ENCODE measurements at places on chromosomes 11 and 22.

DNA sequence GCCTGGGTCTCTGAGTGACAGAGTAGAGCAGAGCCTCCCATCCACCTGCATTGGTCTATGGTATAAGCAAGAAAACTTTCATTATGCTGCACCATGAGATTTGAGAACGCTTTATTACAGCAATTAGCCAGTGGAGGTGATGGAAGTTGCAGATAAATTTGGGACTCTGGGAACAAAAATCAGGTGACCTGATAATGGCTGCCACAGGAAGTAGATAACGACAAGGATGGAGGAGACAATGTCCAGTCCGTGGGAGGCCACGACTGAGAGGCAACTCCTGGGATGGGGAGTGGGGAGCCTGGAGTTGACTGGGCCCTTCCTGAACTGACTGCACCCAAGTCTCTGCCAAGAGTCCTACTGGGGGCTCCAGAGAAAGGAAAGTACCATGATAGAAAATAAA is 4.7 kb downstream of the MRGPRD start:
- no peak for DNase-seq

- DNase-seq: no peak
These were observed 2.3 kb downstream of the GPHA2 start for GRCh38 chr11:64933213-64933934.

DNA sequence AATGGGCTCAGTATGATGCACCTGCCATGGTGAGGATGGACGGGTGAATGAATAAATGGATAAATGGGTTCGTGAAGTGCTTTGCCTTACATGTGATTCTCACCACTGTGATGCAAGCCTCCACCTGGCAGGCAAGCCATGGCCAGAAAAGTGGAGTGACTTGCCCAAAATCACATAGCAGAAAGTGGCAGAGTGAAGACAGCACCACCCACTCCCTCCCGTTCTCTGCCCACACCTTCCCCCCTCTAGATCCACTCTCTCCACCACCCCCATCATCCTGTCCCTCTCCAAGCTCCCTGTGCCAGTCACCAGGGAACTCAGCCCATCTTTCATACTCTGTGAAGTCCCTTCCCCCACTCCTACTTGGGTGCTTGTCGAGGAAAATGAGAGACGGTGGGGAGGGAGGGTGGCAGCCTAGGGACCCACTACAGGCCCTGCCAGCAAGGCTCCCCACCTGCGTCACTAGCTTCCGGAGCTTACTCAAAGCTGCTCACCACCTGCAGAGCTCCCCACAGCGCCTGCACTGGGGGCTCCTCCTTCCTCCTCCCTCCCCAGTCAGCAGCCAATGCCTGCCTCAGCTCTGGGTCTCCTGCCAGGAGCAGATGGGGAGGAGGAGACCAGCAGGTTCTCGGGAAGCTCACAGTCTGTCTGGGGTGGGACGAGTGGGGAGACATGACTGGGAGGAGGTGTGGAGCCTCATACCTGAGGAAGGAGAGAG is 82.3 kb downstream of the PDE2A start:
- no peak for DNase-seq

DNA sequence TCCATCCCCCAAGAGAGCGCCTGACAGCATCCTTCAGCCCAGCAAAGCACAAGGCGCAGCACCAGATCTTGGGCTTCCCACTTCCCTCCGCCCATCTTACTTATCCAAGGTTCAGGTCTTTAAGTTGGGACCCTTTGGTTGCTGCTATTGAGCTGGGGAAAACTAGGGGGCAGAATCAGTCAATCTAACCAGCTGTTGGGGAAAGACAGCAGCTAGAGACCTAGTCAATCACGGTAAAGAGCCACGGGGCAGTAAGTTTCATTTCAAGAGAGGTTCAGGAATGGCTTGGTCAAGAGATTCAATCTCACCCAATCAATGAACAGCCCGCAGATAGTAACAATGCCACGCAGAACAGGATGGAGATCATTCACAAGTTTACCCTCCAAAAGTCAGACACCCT is 1.7 kb downstream of the ABTB2 start:
- DNase-seq: no peak

- DNase-seq: peak; percentile 22
These were observed 343.3 kb upstream of the CTSC start for GRCh38 chr11:88680806-88681205.

DNA sequence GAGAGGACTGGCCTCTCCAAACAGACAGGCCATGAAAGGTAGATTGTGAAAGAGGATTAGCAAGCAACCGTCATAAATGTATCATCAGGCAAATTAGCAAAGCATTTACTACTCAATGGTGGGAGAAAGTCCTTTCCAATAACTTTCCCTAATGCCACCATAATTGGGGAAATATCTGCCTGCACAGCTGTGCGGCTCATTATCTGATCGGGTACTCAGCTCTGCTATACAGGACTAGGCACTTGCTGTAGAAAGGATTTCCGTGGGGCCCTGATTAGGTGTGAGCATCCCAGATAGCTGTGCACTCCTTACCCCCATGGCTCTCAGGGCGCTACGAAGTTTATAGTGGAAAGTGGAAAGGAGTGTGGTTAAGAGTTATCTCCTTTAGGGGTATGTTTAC is 309.7 kb upstream of the PLET1 start:
- DNase-seq: no peak

GRCh38 chr11:76600124-76600655 is 70.4 kb downstream of the LRRC32 start:
- DNase-seq: no peak

DNA sequence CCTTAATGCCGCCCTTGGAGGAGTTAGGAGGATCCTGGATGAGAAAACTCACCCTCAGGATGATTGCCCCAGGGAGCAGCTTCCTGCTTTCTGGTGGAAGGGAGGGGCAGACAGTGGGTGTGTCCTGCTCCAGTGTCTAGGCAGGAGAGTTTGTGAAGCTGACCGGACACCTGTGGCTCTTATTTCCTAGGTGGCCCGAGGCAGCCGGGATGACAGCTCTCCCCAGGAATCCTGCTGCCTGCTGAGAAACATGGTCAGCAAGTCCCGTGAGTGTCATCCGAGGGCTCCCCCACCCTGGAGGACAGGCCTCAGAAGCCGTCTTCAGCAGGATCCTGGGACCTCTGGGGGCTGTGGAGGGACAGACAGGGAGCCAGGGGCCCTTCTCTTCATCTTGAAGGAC is 50.4 kb downstream of the ST3GAL4 start:
- no peak for DNase-seq

DNA sequence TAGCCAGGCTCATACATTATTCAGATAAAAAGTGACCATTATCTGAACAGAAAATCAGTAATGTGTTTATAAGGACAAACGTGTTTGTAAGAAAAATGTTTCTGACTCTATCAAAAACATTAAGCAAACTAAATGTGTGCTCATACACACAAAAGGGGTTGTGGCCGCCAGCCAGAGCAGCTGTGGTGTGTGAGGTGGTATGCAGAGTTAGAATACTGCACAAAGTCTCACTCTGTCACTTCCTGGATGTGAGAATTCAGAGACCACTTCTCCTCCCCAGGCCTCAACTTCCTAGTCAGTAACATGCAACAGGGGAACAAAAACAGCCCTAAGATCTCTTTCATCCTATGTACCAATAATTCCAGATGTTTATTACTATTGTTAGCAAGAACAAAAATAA is 9.4 kb downstream of the OR5B21 start:
- no peak for DNase-seq

DNA sequence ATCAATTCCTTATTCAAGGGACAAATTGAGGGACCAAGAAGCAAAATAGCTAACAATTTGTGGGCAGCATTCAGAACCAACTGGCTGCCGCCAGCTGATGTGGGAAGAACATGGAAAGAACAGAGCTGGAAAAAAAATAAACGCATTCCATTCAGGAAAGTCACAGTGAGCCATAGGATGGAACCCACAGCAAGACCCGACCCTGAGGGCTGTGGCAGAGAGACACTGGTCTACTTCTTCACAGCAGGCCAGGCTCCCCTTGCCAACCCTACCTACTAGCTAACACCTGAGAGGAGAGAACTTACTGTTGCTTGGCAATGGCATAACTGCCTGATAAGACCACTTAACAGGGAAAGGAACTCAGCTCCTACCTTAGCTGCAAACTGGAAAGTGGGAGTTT is 123.5 kb upstream of the APOA1 start:
- peak; percentile 71 for DNase-seq

DNA sequence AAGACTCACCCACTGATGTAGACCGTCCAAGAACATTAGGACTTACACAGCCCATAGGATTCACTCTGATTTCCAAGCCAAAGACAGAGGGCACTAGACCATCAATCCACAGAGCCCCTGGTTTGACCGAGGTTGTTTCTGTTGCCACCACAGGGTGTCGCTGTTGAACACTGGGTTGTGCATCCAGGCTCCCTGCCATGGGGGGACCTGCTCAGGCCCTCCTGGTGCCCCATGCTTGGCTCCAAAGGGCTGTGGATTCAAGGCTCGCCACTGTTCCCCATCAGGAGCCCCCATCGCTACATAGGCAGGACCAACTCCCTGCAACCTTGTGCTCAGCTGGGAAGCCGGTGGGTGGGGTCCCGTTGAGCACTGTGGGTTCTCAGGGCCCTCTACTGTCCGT is 128.0 kb upstream of the ANO1 start:
- DNase-seq: no peak

DNA sequence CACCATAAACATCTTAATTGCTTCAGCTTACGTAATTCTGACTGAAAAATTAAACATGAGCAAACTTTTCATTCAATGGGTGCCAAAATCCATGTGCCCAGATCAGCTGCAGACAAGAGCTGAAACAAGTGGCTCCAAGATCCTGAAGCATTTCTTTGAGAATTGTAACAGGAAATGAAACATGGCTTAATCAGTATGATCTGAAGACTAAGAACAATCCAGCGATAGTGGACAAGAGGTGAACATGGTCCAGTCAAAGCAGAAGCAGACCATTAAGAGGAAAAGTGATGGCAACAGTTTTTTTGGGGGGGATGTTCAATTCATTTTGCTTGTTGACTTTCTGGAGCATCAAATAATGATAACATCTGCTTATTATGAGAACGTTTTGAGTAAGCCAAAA is 1964.5 kb upstream of the RAG2 start:
- DNase-seq: no peak

DNA sequence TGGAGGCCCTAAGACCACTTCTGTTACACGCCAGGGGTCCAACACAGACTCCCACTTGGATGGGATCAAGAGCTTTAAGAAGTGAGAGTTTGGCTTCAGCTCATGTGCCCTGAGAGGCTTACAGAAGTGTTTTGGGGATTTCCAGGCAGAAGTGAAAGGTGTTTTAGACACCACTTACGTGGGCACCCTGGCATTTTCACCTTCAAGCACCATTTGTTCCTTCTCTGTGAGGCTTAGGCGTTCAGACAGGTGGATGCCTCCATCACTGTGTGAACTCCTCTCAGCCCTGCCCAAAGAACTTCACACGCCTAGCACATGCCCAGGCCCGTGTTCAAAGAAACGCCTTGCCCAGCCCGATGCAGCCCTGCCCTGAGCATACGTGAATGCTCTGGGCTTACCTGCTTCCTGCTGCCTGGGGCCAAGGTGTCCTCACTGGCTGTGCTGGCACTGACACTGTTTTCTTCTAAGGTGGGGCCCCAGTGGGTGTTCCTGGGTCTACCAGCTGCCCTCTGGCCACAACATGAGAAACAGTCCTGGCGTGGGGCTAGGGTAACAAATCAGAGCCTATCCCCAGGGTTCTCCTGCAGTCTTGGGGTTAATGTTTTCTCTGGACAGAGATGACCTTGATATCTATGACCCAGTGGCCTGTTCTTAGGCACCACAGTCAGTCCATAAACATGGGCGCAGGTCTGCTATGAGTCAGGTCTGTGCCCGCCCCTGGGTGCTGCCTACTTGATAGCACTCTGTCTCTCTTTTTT is 34.0 kb downstream of the AMPD3 start:
- DNase-seq: no peak

GRCh38 chr11:76857781-76858410 is 2.8 kb upstream of the ACER3 start:
- no peak for DNase-seq

DNA sequence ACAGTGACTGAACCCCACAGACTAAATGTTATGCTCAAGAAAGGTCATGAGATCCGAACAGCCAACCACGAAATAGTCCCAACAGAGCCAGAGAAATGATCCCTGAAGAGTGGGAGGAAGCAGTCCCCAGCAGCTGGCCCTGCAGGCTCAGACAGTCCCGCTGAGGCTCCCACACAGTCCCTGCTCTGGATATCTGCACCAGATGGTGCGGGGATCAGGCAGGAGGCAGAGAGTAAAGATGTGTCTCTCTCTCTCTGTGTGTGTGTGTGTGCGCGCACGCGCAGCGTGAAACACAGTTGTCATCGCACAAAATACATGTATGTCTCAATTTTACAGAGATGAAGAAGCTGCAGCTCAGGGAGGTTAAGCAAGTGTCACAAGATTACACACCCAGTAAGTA is 27.9 kb downstream of the GUCY1A2 start:
- peak; percentile 20 for DNase-seq

GRCh38 chr11:115955803-115956202 is 451.6 kb upstream of the CADM1 start:
- no peak for DNase-seq

DNA sequence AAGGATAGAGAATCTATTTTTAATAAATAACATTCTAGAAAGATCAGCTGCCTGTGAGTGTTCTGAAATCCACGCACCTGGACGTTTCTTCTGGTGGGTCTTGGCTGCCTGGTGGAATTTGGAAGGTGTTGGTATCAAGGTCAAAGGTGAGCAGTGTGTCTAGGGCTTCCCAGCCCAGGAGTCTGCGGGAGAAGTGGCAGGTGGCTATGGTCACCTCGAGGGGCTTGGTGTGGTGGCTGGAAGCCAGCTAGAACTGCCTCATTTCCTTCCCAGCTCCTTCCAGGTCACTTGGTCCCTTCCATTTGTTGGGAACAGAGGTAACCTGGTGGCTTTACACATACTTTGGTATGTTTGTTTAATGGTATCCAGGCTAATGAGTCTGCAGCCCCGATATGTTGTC is 41.4 kb downstream of the NAT10 start:
- DNase-seq: no peak

DNA sequence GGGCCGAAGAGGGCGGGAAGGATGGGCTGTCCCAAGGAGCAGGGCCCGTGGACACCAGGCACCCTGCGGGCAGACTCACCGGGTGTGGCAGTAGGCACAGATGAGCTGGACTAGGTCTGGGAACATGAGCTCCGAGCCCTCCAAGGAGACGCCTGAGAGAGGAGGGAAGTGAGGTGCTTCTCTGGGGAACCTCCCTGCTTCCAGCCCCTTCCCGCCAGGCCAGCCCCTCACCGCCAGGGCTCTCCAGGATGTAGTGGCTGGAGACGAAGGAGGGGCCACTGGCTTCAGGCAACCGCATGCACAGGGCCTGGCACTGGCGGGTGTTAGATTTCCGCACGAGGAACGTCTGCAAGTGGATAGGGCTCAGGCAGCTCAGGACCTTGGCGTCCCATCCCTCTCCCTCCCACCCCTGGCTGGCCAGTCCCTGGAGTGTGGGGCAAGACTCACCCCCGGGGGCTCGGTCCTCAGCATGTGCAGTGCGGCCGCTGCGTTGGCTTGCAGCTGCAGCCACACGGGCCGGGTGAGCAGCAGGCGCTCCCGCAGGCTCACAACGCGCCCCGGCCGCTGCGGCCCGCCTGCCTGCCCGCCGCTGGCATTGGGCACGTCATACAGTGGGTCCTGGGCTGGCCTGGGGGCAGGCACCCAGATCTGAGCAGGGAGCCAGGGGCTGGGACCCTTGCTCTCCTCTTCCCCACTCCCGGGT is 552 bp downstream of the RIN1 start:
- DNase-seq: peak; percentile 55

- no peak for DNase-seq
These were observed 84.6 kb downstream of the BUD13 start for GRCh38 chr11:116688202-116688540.

GRCh38 chr22:43955883-43956782 is 891 bp downstream of the SAMM50 start:
- no peak for DNase-seq
